NCI-H226 (cell line): ENCODE measurements at places on chromosomes 3 and 15.

GRCh38 chr3:134437211-134437752 is 48.5 kb downstream of the ANAPC13 start:
- no peak for DNase-seq

- no peak for DNase-seq
Measured at GRCh38 chr15:38781196-38781595, 216.6 kb upstream of the RASGRP1 start.

DNA sequence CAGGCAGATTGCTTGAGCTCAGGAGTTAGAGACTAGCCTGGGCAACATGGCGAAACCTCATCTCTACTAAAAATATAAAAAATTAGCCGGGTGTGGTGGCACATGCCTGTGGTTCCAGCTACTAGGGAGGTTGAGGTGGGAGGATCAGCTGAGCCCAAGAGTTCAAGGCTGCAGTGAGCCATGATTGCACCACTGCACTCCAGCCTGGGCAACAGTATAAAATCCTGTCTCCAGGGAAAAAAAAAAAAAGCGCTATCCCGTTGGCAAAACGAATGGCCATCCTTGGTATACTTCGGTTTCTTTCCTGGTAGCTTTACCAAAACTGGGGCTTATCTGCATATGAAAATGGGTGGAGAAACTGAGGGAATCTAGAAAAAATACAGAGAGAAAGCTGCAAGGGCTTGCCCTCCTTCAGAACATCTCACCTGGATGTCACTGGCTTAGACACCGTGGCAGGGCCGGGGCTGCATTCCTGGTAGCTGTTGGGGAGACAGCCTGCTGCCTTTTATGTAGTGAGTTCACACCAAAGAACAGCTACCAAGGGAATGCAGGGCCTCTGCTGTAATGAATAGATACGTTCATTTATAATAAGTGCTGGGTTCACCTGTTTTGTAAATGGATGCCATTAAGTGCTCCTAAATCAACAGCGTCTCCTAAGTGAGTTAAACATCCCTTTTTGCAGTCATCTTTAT is 96.0 kb downstream of the IQSEC1 start:
- peak; percentile 31 for DNase-seq

- no peak for DNase-seq
Measured at GRCh38 chr3:67897351-67898336, 243.2 kb upstream of the SUCLG2 start.

GRCh38 chr3:31247850-31248562 is 284.7 kb upstream of the STT3B start:
- DNase-seq = no peak

GRCh38 chr15:47890397-47891150 is 173.3 kb downstream of the SEMA6D start:
- no peak for DNase-seq

DNA sequence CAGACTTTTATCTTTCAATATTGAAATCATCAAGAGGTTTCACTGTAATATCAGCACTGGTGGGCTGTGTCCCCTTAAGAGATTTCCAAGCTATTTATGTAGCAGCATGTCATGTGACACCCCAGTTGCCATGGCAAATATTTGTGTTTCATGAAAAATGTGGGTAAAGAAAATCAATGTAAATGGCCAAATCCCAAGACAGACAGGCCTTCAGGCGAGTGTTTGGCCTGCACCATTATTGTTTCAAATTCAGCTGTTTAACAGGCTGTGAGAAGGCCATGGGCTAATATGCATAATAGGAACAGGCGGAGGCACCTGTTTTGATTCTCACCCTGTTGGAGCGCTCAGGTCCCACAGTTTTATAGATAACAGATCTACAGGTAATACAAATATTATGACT is 104.2 kb downstream of the IQCH start:
- DNase-seq = no peak

- DNase-seq = no peak
Measured at GRCh38 chr3:46209746-46210470, 1.8 kb upstream of the CCR1 start.

- peak; percentile 15 for DNase-seq
Measured at GRCh38 chr15:83959477-83959876, 276.1 kb upstream of the GOLGA6L4 start.

- no peak for DNase-seq
Measured at GRCh38 chr15:32685576-32685975, 32.2 kb upstream of the GREM1 start.

DNA sequence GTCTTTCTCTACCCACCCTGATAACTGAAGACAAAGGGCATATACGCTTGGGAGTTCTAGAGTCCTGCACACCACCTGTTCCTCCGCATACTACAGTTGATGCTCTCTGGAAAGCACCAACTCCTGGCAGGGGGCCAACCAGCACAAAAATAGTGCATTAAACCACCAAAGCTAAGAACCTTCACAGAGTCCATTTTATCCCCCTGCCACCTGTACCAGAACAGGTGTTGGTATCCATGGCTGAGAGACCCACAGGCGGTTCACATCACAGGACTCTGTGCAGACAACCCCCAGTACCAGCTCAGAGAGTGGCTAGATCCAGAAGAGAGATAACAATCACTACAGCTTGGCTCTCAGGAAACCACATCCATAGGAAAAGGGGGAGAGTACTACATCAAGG is 114.4 kb upstream of the POU1F1 start:
- DNase-seq = no peak

GRCh38 chr15:90064911-90065681 is 37.2 kb downstream of the IDH2 start:
- no peak for DNase-seq

DNA sequence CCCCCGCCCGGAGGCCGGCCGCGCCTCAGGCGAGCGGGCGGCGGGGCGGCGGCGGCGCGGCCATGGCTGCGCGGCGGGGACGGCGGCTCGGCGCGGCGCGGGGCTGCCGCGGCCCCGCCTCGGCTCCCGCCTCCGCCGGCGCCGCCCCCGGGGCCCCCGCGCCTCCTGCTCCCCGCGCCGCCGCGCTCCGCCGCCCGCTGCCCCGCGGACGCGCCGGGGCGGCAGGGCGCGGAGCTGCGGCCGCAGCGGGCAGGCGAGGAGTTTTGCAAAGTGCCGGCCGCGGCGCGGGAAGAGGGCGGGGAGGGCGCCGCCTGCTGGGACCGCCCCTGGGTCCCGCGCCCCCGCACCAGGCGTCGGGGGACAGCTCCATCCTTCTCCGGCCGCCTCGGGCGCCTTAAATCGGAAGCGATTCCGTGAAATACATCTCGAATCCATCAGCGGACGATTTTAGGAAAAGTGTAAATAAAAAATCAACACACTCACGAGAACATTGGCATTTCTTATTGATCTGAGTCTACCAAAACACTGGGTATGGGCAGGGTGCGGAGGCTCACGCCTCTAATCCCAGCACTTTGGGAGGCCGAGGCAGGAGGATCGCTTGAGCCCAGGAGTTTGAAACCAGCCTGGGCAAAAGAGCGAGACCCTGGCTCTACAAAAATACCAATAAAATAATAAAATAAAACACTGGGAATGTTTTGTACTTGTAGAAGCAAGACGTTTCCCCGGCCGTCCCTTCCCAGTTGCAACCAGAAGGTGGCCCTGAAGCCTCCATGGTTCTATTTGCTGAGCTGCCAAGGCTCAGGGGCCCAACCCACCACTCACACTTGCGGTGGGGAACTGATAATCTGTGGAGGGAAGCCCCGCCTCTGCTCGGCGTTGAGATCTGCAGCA is 136.9 kb downstream of the NUP210 start:
- no peak for DNase-seq

DNA sequence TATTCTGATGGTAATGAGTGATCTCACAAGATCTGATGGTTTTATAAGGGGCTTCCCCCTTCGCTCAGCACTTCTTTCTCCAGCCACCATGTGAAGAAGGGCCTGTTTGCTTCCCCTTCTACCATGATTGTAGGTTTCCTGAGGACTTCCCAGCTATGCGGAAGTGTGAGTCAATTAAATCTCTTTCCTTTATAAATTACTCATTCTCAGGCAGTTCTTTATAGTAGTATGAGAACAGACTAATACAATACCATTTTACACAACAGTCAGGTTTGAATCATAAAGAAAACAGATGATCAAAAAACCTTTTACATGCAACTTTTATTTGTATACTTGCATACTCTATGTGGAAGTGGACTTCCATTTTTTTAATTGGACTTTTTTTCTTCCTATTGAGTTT is 46.7 kb upstream of the CBLB start:
- DNase-seq = no peak

DNA sequence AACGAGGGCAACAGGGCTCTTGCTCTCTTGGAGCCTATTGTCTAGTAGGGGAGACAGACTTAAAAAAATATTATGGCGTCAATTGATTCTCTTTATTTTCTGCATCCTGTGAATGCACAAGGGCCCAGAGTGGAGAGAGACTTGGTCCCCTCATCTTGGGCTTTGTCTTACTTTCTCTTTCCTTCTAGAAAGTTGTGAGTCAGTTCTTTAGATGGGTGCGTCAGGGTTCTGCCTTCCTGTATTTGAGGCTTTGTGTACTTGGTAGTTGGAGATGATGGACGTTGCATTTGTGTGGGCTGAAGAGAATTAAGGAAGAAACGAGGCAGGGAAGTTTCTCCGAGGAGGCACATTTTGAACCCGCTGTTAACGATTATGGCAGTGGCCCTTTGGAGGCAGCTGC is 52.9 kb downstream of the CACNA1D start:
- no peak for DNase-seq

DNA sequence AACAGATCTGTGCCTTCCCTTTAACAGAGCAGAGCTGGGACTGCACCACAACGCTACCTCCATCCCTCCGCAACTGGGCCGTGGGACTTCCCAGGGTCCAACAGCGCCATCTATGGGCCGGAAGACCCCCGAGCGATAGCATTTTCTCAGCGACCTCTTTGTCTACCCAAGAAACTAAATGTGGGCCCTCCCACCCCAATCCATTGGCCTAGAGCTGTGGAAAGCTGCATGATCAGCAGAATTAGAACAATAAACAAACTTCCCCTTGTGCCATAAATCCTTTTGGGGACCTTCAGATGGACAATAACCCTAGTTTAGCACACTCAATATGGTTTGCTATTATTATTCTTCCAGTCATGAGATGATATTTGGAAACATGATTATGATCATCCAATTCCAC is 74.8 kb upstream of the NTRK3 start:
- DNase-seq = no peak

DNA sequence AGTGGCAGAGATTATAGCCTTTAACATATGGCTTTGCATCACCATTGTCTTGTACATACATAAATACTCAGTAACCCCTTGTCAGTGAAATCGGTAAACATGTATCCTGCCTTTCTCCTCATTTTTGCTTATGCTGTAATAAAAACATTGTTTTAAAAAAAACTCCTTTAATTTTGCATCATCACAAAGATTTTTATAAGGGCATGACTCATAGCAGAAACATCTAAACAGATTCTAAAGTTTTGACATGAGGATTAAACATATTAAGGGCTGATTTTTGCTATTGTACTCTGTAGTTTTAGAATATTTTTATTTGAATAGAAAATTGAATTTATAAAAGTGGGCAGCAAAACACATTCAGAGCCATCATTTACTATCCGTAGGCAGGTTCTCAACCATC is 275.9 kb downstream of the ZIC4 start:
- no peak for DNase-seq

GRCh38 chr3:195708061-195708460 is 12.7 kb upstream of the MUC20 start:
- DNase-seq = no peak

DNA sequence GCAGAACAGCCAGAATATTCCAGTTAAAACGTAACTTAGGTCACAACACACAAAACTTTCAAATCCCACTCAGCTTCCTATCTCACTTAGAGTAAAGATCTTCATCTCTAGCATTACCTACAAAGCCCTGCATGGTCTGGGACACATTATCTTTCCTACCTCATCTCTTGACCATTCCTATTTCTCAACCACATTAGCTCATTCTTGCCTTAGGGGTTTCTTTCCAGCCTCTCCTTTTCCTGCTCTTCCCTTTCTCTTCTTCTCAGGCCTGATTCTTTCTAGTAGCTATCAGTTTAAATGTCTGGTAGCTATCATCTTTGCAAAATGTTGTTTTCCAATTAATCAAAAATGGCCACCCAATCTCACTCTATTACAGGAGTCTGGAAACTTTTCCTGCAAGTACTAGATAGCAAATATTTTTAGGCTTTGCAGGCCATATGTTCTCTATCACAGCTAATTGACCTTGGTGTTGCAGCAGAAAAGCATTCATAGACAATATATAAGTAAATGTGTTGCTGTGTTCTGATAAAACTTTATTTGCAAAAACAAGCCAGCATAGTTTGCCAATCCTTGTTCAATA is 15.1 kb upstream of the CBLB start:
- DNase-seq = peak; percentile 74

DNA sequence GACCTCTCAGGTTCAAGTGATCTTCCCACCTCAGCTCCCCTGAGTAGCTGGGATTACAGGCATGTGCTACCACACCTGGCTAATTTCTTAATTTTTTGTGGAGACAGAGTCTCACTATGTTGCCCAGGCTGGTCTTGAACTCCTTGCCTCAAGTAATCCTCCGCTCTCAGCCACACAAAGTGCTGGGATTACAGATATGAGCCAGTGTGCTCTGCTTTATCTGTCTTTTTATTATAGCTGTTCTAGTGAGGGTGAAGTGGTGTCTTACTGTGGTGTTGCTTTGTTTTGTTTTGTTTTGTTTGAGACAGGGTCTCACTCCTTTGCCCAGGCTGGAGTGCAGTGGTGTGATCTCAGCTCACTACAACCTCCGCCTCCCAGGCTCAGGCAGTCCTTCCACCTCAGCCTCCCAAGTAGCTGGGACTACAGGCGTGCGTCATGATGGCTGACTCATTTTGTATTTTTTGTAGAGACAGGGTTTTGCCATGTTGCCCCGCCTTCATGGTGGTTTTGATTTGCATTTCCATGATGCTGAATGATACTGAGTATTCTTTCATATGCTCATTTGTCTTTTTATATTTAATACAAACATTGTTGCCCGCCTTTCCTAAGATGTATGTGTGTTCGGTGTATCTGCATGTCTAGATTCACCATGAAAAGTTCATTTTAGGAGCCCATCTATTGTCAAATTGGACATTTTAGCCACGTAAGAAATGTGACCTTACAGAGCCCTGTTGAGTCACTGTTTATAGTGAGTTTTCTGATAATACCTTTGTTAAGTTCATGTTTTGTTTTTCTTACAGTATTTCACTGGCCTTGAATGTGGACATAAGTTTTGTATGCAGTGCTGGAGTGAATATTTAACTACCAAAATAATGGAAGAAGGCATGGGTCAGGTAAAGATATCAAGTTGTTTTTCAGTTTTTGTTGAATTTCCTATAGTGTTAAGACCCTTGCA is 80.6 kb downstream of the ARIH1 start:
- DNase-seq = peak; percentile 79

DNA sequence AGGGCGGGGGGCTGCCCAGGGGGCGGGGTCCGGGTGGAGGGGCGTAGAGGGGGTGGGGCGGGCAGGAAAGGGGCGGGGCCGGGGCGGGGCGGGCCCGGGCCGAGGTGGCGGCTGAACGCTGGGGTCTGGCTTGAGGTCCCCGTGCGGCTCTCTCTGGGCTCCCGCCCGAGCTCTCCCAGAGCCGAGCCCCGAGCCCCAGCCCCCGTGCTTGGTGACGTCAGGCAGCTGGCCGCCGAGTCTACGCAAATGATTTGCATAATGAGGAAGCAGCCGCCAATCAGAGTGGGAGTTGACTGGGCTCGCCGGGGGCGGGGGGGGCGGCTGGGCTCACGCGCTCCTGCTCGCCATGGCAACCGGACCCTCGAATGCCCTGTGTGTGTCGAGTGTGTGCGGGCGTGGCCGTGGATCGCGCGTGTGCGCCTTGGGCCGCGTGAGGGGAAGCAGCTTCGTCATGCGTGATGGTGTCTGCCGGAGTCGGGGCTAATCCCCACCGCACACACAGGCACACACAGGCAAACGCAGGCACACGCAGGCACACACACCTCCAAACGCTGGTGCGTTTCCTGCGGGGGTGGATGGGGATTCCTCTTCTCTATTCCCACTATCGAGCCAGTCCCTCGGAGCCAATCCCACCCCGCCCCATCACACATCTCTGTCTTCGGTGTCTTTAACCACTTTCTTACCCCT is at the start of gene CELF6:
TSS of gene CELF6 (minus strand) at position 173 of the 687 bp plus-strand sequence. CDS start 283 bp downstream, outside the sequence.
- peak; percentile 92 for DNase-seq
